ENCODE measurements at places on chromosomes 12 and 14.

DNA sequence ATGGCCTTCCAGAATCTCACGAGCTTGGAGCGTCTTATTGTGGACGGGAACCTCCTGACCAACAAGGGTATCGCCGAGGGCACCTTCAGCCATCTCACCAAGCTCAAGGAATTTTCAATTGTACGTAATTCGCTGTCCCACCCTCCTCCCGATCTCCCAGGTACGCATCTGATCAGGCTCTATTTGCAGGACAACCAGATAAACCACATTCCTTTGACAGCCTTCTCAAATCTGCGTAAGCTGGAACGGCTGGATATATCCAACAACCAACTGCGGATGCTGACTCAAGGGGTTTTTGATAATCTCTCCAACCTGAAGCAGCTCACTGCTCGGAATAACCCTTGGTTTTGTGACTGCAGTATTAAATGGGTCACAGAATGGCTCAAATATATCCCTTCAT lies 92.2 kb downstream of the FLRT2 start:
- DNase-seq = no peak

DNA sequence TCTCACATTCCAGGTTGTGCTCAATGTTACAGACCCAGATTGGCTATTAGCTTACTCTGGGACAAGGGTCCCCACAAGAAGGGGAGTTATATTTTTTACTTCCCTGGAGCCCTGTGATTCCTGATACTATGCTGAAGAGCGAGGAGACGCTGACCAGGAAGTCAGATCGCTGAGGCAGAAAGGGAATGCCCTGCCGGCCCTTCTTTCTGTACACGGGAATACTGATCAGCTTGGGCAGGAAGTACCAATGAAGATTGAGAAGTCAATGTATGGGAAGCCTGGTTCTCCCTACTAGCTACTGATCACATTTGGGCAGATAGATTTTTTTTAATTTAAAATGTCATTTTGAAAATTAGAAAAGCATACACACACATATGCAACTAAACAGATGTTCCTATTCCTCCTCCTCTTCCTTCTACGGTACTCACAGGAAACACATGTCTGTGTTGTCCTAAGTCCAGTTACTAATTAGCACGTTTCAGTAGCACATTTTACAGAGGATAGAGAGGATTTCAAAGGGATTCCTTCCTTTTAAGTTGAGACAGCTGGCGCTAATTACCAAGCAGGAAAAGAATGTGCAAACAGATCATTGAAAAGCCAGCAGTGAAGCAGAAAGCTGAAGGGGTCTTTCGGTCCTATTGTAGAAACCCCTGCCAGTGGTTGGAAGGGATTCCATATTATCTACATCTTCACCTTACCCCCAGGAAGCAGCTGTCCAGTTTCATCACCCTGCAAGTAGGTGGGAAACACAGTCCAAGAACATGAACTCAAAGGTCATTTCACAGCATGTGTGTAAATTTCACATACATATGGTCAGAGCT lies 292.4 kb downstream of the DUSP6 start:
- DNase-seq = no peak

DNA sequence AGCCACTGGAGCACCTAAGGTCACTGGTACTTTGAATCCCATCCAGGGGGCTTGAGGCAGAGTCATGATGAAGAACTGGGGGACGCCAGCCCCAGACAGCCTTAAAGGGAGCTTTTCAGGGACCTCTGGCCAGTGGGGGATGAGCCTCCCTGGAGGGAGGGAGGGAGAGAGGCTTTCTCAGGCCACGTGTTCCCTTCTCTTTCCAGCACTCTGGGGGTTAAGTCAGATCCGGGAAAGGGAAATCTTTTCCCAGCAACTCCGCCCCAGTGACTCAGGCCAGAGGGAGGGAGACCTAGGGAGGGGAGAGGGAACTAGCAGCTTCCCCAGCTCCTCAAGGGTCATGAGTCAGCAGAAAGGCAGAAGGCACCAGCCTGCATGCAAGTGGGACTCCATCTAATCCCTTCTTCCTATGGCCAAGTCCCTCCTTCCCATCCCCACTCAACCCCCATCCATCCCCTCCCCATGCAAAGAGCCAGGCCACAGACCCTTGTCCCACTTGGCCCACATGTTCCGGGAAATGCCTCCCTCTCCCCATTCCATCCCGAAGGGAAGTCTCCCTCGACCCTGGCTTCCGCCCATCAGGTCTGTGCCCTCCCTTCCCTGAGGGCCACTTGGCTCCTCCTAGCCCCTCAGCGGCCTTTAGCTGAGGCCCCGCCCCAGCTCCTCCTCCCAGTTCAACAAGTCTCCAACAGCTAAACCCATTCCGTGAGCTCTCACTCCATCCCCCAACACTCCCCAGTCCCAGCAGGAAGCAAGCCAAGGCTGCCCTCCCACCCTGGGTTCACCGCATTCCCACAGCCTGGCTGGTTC lies 5.6 kb downstream of the TNFRSF1A start:
- peak; percentile 54 for DNase-seq

DNA sequence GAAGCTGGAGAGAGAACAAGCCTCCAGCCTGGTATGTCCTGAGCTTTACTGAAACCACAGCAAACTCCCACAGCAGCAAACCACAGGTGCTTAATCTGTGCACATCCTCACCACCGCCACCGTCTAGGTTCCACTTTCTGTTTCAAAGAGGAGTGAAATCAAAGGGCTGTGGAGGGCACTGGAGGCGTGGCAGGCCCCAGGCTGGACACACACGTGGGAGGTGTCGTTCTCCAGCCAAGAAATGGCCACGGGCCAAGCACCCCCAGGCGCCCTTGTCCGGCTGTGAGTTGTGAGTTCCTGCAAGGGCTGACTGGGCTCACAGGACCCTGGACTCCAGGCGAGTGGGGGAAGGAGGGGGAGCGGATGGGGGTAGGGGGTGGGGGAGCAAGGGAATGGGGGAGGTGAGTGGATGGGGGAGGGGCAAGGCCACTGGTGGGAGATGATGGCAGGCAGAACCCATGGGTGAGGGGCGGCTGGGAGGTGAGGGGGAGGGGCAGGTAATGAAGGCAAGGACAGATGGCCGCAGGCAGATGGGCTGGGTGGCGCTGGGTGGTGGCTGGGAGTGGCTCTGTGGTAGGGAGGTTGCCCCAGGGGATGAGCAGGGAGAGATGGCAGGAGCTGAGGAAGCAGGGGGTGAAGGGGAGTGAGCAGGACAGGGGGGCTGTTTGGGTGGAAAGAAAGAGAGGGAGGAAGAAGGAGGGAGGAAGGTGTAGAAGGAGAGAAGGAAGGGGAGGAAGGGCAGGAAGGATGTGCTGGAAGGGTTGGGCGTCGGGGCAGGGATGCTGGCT lies 86.7 kb downstream of the NCOR2 start:
- peak; percentile 19 for DNase-seq

GRCh38 chr14:104031384-104031783 lies 54.1 kb upstream of the ASPG start:
- no peak for DNase-seq

DNA sequence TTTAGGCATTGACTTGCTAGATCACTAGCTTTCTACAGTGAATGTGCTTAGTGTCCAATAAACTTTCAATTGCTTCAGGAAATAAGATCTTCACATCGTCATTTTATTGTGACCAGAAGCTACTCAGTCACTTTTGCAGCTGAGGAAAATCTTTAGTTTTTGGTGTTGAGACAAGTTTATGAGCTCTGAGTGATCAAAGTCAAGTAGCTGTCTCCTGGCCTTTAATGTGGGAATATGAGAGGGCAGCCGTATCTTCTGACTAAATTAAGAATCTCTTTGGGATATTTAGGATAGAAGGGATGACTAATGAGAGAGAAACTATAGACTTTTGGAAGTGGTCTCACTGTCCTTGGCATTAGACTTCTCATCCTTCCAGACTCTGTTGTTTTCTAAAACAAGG lies 21.6 kb downstream of the MSRB3 start:
- no peak for DNase-seq

DNA sequence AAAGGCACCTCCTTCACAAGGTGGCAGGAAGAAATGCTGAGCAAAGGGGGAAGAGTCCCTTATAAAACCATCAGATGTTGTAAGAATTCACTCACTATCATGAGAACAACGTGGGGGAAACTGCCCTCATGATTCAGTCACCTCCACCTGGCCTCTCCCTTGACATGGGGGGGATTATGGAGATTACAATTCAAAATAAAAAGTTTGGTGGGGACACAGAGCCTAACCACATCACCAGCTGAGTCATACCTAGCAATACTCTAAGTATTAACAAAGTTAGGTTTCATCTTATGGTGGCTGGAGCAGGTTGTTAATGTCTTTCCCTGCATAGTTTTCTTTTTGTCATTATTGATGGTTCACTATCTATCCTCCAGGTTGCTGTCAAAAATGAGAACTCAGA lies 113.2 kb upstream of the PPFIA2 start:
- no peak for DNase-seq
